EH (cell line): ENCODE measurements at places on chromosomes 16 and 17.

DNA sequence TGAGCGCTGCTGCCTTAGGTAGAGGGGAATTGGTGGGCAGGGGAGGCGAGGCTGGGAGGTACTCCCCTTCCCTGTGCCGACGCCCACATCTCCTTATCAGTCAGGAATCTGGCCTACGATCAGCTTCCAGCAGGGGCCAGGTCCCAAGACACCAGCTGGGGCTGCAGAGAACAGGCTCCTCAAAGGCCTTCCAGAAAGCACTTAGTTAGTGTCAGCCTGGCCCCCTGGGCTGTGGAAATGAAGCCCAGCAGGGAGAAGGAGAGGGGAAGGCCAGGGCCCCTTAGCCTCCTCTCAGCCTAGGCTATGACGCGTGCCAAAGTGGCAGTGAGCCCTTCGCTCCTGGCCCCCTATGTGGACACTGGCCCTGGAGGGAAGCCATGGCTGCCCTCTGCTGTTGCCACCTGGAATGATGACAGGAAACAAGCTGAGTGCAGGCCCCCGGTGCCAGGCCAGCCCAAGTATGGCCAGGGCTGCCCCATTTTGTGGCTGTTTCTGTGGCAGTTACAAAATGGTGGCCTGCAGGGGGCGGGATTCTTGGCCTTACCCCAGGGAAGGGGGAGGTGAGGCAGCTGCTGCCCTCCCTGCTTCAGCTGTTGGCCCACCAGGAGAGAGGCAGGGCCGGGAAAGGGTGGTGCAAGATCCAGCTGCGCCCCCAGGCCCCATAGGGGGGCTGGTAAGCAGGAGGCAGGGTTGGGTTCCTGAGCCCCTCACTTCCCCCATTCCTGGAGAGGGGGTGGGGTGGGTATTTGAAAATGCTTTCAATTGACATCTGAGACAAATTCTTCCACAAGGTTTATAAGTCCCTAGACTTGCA, 11.3 kb downstream of the TBX4 start:
- DNase-seq = no peak

DNA sequence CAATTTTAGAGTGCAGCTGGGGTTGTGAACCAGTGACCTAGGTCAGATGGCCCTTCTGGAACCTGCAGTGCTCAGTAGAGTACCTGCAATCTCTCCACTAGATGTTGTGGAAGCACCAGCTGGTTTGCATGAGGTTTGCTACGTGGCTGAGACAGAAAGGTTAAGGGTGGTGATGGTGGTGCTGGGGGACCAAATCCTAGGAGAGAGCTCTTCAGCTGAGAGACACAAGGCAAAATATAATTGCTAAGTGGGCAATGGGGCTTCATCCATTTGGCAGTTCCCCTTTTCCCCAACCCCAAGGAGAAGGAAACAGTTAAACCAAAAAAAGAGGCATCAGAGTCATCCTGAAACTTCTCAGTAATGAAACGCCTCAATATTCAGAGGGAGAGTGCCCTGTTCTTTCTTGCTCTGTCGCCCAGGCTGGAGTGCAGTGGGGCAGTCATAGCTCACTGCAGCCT, 13.9 kb downstream of the ITPRIPL2 start:
- no peak for DNase-seq

DNA sequence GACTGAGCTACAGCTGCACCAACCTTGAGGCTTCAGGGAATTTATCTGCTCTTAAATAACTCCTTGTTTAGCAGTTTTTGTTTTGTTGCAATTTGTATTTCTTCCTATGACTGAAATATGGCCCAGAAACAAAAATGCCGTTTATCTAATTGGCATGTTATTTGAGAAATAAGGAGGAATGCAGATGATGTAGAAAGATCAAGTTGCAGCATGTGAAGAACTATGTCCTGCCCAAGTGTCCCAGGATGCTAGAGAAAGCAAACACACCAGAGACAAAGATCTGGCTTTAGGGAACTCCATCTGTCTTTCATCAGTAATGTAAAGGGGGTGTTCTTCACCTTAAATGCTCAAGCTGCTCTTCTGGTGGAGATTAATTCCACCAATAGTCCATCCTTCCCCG, 29.7 kb downstream of the USP31 start:
- peak; percentile 76 for DNase-seq

DNA sequence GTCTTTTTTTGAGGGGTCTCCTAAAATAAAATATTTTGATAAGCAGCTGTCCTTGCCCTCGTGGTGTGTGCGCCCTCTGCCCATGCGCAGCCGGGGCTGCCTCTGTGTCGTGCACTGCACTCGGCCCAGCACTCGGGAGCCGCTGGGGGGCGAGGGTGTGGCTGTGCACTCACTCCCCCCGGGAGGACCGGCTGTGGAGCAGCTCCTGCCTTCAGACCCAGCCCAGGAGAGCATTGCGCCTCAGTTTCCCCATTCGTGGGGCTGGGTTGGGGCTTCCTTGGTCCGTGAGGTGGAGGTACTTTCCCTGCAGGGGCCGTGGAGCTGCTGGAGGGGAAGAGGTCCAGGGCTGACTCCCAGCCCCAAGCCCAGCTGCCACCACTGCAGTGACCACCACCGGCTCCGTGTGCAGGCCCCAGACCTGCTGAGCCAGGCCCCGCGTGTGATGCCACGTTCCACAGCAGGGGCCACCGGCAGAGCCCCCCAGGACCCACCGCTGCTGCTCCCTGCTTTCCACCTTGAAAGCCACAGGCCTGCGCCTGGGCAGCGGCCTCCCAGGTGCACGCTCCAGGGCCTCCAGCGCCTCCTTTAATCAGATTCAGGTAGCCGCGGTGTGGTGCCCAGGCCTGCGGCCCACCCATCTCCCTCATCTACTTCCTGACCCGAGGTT, 6.3 kb upstream of the IL17C start:
- DNase-seq = no peak

DNA sequence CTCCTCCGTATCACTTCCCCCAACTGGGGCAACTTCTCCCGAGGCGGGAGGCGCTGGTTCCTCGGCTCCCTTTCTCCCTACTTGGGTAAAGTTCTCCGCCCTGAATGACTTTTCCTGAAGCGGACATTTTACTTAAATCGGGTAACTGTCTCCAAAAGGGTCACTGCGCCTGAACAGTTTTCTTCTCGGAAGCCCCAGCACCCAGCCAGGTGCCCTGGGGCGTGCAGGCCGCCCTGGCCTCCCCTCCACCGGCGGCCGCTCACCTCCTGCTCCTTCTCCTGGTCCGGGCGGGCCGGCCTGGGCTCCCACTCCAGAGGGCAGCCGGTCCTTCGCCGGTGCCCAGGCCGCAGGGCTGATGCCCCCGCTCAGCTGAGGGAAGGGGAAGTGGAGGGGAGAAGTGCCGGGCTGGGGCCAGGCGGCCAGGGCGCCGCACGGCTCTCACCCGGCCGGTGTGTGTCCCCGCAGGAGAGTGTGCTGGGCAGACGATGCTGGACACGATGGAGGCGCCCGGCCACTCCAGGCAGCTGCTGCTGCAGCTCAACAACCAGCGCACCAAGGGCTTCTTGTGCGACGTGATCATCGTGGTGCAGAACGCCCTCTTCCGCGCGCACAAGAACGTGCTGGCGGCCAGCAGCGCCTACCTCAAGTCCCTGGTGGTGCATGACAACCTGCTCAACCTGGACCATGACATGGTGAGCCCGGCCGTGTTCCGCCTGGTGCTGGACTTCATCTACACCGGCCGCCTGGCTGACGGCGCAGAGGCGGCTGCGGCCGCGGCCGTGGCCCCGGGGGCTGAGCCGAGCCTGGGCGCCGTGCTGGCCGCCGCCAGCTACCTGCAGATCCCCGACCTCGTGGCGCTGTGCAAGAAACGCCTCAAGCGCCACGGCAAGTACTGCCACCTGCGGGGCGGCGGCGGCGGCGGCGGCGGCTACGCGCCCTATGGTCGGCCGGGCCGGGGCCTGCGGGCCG, 1.6 kb downstream of the HIC1 start:
- peak; percentile 74 for DNase-seq

- no peak for DNase-seq
Measured at GRCh38 chr17:76246080-76247066, 6.1 kb upstream of the RNF157 start.

DNA sequence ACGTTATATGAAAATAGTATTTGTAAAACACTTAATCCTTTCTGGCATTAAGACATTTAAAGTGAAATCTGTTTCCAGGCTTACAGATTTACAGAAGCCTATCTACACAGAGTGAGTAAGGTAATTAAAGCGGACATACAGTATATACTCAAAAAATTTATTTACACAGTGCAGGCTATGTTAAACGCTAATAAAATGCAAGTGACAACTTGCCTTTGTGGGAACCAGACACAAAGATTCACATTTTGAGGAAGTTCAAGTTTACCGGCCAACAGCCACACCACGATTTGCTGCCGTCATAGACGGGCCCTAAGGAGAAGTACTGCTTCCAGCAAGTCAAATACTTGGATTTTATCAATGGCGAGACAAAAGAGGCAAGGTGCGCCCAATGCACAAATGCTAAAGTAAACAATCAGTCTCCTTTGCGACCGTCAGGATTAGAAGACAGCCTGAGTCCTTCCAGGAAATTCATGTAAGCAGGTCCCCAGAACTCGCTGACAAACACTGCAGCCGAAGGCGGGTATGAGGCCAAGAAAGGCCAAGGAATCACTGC, 801 bp downstream of the VPS35 start:
- peak; percentile 34 for DNase-seq

DNA sequence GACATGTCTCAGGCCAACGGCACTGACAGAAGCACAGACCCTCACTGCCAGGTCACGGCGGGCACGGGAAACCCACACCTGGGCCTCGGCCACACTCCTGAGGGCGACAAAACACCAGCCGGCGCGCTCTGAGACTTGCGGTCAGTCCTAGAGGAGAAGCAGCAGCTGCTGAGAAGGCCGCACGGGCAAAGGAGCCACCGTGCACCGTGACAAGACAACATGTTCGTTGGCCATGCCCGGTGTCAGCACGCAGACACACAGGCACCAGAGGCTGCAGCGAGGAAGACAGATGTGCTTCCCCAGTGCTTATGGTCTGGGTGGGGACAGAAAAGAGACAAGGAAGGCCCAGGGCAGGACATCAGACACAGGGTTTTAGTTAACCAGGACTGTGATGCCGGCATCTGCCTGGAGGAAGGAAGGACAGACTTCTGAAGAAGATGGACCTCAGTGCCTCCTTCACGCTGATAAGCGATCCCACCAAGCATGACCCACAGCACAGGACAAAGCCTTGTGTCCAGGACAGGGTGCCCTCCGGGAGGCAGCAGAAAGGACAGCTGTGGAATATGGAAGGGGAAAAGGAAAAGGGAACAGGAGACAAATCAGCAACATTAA, 84.0 kb downstream of the ANKRD11 start:
- DNase-seq = no peak

DNA sequence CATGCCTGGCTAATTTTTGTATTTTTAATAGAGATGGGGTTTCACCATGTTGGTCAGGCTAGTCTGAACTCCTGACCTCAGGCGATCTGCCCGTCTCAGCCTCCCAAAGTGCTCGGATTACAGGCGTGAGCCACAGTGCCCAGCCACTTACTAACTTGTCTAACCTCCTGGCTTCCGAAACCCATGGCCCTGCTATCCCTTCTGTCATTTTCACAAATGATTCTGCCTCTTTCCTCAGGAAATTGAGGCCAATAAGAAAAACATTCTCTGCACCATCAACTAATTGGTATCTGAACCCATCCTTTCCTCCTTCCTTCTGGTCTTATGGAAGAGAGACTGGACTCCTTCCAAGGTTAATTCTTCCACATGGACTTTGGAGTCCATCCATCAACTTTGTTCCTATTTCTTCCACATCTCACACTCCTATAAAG, 27.9 kb upstream of the TNRC6A start:
- DNase-seq = peak; percentile 93

GRCh38 chr16:1090620-1091587, 5.1 kb downstream of the C1QTNF8 start:
- no peak for DNase-seq

DNA sequence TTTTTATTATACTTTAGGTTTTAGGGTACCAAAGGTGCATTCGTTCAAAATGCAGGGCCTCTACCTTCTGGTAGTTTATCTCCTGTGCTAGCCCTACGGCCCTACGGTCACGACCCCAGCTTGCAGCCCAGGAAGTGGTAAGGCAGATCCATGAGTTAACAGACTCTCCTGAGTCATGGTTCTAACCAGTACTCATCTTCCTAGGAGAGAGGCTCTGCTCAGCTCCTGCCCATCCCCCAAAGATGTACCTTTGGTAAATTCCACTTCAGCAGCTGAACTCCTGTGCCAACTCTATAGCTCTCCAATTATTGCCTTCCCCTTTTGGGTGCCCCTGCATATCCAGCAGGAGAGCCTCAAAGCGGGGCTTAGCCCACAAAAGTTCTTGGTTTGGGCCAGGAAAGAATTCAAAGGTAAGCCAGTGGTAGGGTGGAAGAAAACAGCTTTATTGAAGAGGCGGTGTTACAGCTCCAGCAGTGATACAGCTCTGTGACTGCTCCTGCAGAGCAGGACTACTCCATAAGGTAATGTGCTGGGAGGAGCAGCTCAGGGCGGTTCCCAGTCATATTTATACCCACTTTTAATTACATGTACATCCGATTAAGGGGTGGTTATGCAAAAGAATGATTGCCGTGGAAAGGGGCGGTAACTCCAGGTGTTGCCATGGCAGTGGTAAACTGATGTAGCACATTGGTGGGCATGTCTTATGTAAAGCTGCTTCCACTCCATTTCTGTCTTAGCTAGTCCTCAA, 241.4 kb downstream of the PMP22 start:
- no peak for DNase-seq

DNA sequence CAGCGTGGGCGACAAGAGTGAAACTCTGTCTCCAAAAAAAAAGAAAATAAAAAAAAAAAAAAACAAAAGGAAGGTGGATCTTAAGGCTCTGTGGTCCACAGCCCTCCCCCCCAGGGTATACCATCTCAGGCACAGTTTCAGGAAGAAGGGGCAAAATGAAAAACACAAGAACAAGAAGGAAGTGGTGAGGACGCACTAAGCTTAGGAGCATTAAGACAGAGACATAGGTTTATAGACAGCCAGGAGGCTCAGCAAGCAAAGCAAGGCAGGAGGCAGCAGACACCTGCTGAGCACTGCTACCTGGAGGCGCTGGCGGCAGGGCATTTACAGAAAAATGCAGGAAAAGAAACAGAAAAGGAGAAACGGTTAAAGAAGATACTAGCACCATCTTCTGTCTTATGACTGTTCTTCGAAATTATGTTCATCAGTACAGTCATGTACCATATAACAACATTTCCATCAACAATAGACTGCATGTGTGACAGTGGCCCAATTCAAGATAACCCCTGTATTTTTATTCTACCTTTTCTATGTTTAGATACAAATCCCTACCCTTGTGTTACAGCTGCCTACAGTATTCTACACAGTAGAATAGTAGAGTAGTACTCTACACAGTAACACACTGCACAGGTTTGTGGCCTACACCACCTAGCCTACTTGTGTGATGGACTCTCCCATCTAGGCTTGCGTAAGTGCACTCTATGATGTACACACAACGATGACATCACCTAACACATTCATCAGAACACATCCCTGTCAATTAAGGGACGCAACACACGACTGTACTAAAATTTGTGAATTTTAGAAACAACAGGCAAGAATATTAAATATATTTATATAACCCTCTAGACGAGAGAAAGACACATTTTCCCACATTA, 62.5 kb downstream of the XPO6 start:
- no peak for DNase-seq

- DNase-seq = peak; percentile 78
Measured at GRCh38 chr17:57130708-57131461, 45.8 kb downstream of the AKAP1 start.

- DNase-seq = no peak
Measured at GRCh38 chr17:61699694-61700093, 108.7 kb upstream of the NACA2 start.

GRCh38 chr17:17724307-17725010, 43.2 kb downstream of the RAI1 start:
- peak; percentile 59 for DNase-seq
